ENCODE measurements at places on chromosomes 5 and 9.

- no peak for DNase-seq
Measured at GRCh38 chr5:60671899-60672692, 27.9 kb downstream of the DEPDC1B start.

- DNase-seq, result no peak
Measured at GRCh38 chr9:133114886-133115603, 6.0 kb downstream of the RALGDS start.

DNA sequence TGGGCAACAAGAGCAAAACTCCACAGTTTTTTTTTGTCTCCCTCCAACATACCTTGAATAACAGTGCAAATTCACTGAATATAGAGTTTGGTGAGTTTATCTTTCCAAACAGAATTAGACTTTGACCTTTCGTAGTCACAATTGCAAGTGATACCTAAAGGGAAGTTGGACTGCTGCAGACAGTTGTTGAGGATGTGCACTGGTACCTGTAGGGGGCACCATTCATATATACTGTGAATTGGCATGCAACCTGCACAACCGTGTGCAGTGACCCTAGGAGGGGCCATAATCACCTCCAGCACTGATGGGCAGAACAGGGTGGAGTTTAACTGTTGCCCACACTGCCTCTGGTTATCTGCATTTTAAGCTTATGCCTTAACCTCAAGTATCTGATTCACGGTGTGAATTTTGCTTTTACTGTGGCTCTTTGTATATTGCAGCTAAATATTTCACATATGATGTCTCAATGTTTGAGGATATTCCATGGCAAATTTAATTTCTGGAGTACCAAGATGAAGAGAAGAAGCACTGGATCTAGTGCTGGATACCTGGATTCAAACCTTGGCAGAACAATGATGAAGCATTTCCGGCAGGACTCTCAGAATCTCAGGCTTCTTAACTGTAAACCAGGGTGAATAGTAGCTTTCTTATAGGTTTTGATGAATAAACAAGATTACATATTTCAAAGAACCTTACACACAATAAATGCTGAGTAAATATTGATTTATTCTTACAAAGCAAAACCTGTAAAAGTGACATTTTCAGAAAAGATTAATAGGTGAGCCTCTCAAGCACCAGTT, 144.3 kb downstream of the ACTBL2 start:
- DNase-seq, result no peak

- DNase-seq, result no peak
Measured at GRCh38 chr9:131657940-131658339, 81.9 kb downstream of the RAPGEF1 start.

- DNase-seq, result no peak
Measured at GRCh38 chr9:76219560-76220151, 174.6 kb downstream of the RFK start.

- DNase-seq, result no peak
Measured at GRCh38 chr5:95861221-95861863, 38.8 kb upstream of the GLRX start.

DNA sequence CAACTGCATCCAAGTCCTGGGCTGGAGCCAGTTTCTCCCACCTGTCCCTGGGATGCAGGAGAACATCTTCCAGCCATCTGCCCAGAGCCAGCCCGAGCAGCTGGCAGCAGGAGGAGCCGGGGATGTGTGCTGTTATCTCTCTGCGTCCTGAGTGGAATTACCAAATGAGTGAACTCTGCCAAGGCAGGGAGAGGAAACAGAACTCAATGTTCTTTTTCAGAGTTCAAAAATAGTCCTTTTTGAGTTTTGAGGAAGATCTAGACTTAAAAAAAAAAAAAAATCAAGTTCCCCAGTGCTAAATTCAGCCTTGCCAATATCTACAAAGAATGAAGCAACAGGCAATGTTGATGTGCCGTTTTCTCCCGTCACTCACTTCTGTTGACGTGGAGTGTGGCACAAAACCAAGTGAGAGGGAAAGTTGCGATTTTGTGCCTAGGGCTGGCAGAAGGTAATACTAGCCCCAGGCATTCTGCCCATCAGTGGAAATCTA, 56.2 kb downstream of the TMOD1 start:
- peak; percentile 55 for DNase-seq

Data from DMS 273 treated with DMSO at 0.1 percent for 48 hours (cell line).